ENCODE measurements at places on chromosomes 2 and 18.
A peak's percentile ranks its signal among the peaks of the same experiment; 100 is the strongest.

DNA sequence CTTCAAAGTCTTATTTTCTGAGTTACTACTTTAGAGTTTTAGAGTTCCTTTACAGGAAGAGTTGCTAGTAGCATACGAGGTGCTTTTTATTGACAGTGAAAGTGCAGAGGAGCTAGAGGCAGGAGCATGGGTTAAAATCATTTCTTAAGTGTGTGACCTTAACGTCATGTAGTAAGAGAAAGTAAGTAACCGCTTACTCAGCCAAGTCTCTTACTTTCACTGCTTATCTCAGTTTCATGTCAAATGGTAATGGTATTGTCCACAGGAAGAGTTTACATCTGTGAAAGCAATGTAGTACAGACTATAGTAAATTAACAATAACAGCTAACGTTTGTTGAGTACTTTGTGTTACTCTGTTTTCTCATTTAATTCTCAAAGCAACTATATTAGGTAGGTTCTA is 12.6 kb downstream of the NDUFAF7 start:
- H3K4me3 ChIP-seq, result no peak overlapping the region
- peaks cover 9% of the 10 kb centered on the region for H3K4me1 ChIP-seq
- H3K27me3 ChIP-seq, result no peaks in the 10 kb centered on the region
- no peak for DNase-seq

DNA sequence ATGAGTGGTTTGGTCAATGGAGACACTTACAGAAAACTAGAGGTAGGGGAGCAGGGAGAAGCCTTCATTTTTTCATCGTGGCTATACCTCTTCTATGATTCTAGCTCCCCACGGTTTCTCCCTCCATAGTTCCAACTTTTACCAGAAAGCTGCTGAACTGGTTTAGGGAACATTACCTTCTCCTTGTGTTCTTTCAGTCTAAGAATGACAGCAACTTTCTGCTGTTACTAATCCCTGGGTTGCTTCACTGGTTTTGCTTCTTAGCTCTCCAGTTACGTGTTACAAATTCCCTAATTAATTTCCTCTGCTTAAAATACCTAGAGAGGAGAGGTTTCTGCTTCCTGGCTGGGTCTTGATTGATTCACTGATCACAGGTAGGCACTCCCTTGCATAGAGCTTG is 499.9 kb downstream of the SLC4A3 start:
- peaks cover 20% of the 10 kb centered on the region for H3K36me3 ChIP-seq
- DNase-seq, result no peak
- no peak overlapping the region for H3K27ac ChIP-seq
- H3K27me3 ChIP-seq, result no peaks in the 10 kb centered on the region

DNA sequence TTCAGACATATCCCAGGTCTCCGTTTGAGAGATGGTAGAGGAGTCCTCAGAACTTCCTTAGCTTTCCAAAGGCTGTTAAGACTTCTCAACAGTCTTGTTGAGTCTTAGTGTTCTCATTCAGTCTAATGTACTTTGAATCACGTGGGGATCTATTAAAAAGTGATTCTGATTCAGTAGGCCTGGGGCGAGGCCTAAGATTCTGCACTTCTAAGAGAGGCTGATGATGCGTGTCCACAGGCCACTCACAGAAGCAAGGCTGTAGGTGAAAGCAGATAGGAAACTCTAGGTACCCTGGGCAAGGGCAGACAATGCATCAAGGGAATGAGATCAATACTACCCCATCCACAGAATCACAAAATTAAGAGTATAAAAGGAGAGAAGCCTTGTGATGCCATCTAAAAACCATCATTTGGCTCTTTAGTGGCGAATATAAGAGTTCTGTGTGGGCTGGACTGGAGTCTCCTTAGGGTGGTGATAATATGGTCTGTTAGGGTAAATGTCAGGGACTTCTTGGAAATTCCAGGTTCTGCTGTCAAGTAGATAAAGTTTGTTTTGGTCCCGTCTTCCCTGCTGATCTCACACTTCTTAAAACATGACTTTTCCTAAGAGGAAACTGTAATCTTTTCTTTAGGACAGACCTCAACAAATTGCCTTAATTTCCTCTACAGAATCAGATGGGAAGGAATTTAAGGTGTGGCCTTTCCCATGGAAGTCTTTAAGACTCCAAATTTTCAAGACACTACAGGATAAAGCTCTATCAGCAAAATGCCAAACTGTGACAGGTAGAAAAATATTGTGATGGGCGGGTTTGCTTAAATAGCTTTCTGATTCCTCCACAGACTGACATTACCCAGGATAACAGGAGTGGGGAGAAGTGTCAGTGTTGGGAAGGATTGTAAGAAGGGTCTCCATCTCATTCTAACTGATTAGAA is 45.7 kb upstream of the NEMP2 start:
- H3K27ac ChIP-seq, result no peak overlapping the region
- H3K4me3 ChIP-seq, result no peak overlapping the region
- H3K36me3 ChIP-seq, result no peaks in the 10 kb centered on the region
- DNase-seq, result no peak
- H3K4me1 ChIP-seq, result peaks cover 27% of the 10 kb centered on the region
- no peaks in the 10 kb centered on the region for H3K27me3 ChIP-seq

- peaks cover 17% of the 10 kb centered on the region for H3K4me1 ChIP-seq
- H3K4me3 ChIP-seq, result peak within 1 kb of the TSS; percentile 47
- no peak within 1 kb of the TSS for H3K27ac ChIP-seq
- peaks cover 9% of the 10 kb centered on the region for H3K36me3 ChIP-seq
- no peak for DNase-seq
- H3K27me3 ChIP-seq, result peaks cover 45% of the 10 kb centered on the region
Observed at GRCh38 chr2:104853534-104854497, at the start of gene POU3F3. POU3F3 (plus strand) TSS chr2:104854115; CDS start chr2:104855511, 1,396 bp downstream.

All from HFFc6 (cell line).